Hepatic stellate cell (primary cell): ENCODE measurements at places on chromosomes 12 and 14.

DNA sequence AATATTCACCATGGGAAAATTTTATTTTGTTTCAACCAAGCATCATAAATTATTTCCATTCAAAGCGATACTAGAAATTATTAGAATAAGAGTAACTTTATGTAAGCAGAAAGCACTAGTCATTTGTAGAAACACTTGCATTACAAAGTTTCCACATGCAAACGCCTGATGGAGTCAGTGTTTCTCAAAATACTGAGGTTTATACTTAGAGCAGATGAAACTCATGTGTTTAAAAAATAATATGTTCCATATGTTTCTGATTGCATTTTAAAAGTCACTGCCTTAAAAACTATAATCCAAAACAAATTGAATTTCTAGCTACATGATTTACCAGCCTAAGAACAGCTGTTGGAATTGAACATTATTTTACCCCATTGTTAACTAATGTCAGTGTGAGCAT is 1246.4 kb downstream of the SLC16A7 start:
- DNase-seq = no peak

- DNase-seq = peak; percentile 72
Observed at GRCh38 chr14:105484069-105484996, 2.4 kb upstream of the CRIP1 start.

DNA sequence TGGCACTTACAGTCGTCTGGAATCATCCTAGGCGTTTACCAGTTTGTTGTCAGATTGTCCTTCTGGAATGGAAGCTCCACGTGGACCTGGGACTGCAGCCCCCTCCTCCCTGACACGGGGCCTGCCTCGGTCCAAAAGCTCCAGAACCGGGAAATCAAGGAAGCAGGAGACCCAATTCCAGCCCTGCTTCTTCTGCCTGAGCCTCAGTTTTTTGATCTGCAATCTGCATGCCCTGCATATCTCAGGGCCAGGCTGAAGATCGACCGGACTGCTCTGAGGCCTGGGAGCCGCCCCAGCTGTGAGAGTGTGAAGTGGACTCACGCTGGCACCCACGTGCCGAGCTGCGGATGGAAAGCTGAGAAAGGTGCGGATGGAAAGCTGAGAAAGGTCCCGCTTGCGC is 98.6 kb downstream of the SETD3 start:
- no peak for DNase-seq

DNA sequence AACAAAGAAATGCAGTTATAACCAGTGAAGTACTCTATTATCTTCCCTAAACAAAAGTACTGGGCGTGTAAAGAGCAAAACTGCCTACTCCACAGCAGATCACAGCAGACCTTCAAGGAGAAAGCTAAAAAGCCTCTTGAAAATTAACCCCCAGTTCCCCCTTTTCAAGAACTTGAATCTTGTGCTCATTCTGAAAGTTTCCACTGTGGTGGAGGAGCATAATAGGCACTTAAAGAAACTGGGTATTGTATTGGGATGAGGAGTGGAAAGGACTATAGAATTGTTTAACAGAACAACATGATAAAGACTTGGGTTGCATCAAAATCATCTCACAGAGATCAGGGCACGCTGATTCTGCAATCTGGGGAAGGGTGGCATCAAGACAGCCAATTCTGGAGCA is 51.1 kb downstream of the SLC25A47 start:
- no peak for DNase-seq

DNA sequence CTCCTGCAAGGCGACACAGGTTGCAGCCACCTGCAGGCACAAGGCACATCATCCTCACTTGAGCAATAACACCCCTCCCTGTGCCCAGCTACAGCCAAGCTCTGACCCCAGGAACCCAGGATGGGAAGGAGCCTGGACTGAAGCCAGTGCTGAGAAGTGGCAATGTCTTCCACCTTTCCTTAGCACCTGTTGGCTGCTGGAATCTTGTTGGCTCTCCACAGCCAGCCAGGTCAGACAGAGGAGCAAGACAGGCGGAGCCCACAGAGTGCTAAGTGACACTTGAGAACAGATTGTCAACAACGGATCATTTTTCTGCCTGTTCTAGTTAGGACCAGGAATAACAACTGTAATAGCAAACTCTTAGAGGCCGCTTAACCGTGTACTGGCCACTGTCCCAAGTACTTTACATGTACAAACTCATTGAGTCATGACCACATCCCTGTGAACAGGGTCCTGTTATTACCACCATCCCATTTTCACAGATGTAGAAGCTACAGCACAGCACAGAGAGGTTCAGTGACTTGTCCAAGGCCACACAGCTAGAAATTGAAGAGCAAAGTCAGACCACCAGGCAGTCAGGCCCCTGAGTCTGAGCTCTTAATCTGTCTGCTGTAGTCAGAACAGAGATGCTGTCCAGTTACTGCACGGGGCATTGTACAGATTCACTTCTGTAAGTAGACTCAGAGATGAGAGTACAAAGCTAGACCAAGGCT is 45.6 kb downstream of the RNFT2 start:
- DNase-seq = no peak

DNA sequence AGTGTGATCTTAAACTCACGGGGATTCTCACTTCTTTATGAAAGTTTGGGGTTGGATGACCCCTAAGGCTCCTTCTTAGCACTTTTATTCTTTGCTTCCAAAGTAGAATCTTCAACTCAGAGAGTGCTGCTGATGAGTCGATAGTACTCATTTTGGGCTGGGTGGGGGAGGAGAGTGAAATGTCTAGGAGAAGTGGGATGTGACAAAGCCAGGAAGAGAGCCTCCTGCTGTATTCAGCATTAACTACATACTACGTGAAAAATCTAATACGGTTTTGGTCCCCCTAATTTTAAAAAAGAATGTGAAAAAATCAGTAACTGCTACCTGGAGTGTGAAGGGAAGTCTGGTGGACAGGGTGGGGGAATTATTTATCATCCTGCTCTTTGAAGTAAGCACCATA is 148.3 kb downstream of the SAMD4A start:
- no peak for DNase-seq

GRCh38 chr12:126704609-126705008 is 1562.4 kb upstream of the TMEM132C start:
- no peak for DNase-seq

GRCh38 chr14:91100102-91100501 is 13.8 kb upstream of the DGLUCY start:
- no peak for DNase-seq

DNA sequence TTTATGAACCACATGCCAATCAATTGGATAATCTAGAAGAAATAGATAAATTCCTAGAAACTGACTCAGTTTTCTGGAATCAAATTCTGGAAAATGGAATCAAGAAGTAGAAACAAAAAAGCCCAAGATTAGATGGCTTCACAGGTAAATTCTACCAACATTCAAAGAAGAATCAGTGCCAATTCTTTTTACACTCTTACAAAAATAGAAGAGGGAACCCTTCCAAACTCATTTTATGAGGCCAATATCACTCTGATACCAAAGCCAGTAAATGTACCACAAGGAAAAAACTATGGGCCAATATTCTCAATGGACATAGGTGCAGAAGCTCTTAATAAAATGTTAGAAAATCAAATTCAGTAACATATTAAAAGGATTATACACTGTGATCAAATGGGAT is 35.7 kb upstream of the MYRFL start:
- no peak for DNase-seq

- no peak for DNase-seq
Observed at GRCh38 chr14:22870811-22871223, 723 bp upstream of the LRP10 start.

DNA sequence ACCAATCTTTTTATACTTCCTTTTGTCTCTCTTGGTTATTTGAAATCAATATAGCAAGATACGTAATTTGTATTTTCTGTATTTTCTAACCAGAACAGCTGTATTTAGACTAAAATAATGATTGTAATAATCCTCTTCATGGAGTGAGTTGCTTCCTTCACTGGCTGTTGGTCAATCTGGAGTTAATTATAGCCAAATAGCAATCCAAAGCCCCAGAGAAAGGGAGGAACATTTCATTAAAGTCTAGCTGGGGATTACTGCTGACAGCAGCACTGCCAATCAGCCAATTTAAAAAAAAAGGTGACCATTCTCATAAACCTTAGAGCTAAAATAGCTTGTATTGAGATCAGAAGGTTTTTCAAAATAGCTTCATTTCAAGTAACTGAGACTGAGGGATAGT is 118.0 kb downstream of the TRHDE start:
- DNase-seq = no peak

GRCh38 chr12:67155863-67156262 is 113.3 kb upstream of the CAND1 start:
- no peak for DNase-seq

DNA sequence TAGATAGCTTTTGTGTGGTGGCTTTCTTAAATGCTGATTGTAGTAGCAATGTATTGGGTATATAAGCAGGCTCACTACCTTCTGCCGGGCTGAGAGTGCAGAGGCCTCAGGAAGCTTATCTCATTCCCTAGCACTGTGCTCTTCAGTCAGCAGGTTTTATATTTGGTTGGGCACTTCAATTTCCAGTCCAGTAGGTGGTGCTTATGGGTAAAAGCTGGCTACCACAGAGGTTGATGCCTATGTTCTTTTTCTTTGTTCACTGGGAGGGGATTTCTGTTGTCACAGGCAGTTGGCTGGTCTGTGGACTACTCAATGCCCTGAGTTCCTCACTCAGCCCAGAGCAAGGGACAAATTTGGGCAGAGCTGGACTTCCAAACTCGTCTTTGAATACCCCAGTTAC is 43.0 kb upstream of the GLIPR1 start:
- no peak for DNase-seq

- DNase-seq = peak; percentile 83
Observed at GRCh38 chr12:127559349-127560040, 707.5 kb upstream of the TMEM132C start.

- DNase-seq = no peak
Observed at GRCh38 chr12:75479963-75480461, 543 bp upstream of the GLIPR1 start.

DNA sequence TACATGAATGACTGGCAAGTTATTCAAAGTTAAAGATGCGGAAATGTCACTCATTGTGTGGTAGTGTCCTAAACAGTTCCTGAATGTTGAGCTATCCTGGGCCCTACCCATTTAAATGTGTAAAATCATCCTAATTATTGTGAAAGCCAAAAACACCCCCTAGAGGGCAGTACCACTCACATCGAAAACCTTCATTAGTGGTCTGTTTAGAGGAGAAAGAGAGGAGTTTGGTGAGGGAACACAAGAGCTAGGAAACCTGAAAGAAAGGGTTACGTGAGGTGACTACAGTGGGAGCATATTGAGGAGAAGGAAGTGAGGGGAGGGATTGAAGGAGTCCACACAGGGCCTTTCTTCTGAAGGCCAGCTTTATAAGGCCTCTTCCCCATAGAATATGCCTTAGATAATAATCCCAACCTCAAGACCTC is 2.5 kb upstream of the TEP1 start:
- DNase-seq = peak; percentile 48

DNA sequence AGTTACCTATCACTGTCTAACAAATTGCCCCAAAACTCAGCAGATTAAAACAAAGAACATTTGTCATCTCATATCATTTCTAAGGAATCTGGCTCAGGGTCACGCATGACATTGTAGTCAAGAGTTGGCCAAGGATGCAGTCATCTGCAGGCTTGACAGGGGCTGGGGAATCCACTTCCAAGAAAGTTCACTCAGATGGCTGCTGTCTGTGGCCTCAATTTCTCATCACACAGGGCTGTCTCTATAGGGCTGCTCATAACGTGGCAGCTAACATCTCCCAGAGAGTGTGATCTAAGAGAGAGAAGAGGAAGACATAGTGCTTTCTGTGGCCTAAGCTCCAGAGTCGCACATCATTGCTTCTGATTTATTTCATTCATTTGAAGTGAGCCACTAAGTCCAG is 17.0 kb upstream of the IL22 start:
- no peak for DNase-seq

DNA sequence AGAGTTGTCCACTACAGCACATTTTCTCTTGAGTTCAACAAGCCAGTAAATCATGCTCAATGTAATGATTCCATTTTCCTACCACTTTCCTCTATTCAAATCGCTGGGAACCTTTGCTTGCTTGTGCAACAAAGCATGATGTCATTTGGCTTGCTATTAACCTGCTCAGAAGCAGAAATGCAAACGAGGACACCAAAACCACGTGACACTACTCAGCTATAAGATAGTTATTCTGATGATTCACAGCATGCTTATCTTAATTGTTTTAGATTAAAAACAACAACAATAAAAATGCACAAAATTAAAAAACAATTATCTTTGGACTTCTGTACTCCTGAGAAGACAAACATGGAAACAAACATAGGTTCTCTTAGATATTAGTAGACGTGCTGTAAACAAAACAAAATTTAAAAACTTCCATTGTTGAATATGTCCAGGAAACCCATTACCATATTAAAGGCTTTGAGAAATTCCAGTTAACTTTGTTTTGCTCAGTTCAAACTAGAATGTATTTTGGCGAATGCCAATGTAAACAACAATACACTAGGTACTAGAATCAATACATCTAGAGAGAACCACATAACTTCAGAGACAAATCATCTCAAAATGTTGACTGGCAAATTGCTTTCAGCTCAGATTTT is 77.5 kb upstream of the KRAS start:
- no peak for DNase-seq

GRCh38 chr12:113981876-113982275 is 15.8 kb upstream of the RBM19 start:
- no peak for DNase-seq

GRCh38 chr12:39824505-39825212 is 205.1 kb upstream of the ABCD2 start:
- no peak for DNase-seq

DNA sequence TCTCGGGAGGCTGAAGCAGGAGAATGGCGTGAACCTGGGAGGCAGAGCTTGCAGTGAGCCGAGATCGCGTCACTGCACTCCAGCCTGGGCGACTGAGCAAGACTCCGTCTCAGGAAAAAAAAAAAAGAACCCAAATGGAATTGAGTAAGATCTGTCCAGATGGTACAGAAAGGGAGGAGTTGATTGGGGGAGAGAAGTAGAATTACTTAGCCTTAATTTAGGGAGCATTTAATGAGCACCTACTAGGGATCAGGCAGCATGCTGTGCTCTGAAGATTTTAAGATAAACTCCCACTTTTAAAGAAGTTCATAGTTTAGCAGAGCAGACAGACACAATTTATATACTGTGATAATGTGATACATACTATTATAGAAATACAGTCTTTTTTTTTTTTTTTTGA is 4.5 kb downstream of the RAB5B start:
- DNase-seq = no peak

GRCh38 chr14:104879983-104880565 is 15.0 kb downstream of the CEP170B start:
- no peak for DNase-seq

GRCh38 chr14:50417853-50418252 is 21.2 kb upstream of the CDKL1 start:
- DNase-seq = no peak
